Fibroblast of skin of right biceps (primary cell): ENCODE measurements at places on chromosomes 3 and 15.
A peak's percentile ranks its signal among the peaks of the same experiment; 100 is the strongest.

DNA sequence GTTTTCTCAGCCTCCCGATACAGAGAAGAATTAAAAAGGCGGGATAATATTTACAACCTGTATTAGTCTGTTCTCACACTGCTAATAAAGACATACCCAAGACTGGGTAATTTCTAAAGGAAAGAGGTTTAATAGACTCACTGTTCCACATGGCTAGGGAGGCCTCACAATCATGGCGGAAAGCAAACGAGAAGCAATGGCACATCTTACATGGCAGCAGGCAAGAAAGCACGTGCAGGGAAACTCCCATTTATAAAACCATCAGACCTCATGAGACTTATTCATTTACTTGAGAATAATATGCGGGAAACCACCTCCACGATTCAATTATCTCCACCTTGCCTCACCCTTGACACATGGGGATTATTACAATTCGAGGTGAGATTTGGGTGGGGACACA lies 27.5 kb upstream of the RPL39L start:
- DNase-seq = no peak

DNA sequence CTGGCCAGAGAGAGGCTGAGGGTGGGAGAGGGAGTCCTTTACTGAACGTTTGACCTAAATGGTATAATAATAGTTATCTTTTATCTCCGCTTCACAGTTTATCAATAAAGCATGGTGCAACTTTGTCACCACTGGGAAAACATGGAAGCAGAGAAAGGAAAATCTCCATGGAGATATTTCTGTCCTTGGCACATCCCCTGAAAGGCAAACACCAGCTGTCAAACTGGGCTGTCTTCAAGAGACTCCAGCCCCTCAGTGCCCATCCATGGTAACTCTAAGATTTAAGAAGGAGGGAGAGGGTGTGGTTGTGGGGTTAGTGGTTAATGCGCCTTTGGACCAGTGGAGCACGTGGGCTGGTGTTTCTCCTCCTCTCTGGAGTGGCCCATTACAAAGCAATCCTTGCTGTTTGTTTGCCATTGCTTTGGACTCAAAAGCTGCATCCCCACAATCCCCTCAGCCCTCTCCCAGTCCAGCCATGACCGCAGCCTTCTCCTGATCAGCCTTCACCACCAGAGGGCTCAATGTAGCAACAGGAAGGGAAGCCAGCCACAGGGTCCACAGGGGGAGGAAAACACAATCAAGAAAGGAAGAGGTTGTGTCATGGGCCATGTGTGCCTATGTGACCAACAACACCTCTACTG lies 38.2 kb upstream of the FAM174B start:
- peak; percentile 25 for DNase-seq

GRCh38 chr15:69275074-69275670 lies 23.5 kb upstream of the PAQR5 start:
- no peak for DNase-seq

DNA sequence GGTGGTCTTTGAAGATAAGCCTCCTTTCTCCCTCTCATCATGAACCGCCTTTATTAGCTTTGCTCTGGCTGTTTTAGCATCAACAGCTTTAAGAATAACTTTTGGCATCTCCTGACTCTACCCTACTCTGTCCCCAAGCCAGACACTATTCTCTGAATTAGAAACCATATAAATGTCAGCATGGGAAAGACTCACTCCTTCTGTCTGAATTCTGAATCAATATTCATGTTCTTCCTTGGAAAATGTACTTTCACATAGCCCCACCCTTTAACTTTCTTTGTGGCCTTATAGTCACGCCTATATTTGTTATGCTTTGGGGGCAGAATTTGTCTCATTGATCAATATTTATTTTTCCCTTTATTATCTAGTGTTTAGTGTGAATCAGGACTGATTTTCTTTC lies 131.7 kb upstream of the NR2E3 start:
- DNase-seq = no peak

DNA sequence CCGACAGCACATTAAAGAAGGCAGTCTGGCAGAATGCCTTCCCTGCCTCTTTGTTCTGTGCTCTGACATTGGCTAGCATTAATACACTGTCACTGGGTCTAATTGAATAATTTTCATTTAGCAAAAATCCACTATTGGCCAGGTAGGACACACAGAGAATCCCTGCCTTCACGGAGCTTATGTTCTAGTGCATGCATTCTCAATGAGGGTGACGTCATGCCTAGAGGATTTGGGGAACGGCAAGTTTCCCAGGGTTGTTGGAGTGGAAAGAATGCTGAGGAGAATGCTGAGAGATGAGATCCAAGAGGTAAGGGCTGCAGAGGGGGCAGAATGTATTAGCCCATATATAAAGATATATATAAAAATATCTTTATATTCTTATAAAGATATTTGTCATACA lies 284.7 kb downstream of the ERC2 start:
- DNase-seq = no peak

GRCh38 chr15:80754014-80754413 lies 25.2 kb upstream of the CEMIP start:
- DNase-seq = no peak

- DNase-seq = no peak
Measured at GRCh38 chr15:100710744-100711515, 108.5 kb downstream of the ASB7 start.
